ENCODE measurements at places on chromosomes 6 and 20. TPM values are rescaled to one million over a fixed set of nuclear protein-coding genes. Genes with fewer than 3 reads are reported as not detected.

- peak; percentile 84 for DNase-seq
- no peaks in the 10 kb centered on the region for H3K27me3 ChIP-seq
- peaks cover 3% of the 10 kb centered on the region for H3K36me3 ChIP-seq
- H3K4me3 ChIP-seq, result peak overlapping the region; percentile 82
- peak overlapping the region; percentile 100 for H3K27ac ChIP-seq
These were observed 778 bp upstream of the LOC128125822 start for GRCh38 chr6:63571361-63572043.

DNA sequence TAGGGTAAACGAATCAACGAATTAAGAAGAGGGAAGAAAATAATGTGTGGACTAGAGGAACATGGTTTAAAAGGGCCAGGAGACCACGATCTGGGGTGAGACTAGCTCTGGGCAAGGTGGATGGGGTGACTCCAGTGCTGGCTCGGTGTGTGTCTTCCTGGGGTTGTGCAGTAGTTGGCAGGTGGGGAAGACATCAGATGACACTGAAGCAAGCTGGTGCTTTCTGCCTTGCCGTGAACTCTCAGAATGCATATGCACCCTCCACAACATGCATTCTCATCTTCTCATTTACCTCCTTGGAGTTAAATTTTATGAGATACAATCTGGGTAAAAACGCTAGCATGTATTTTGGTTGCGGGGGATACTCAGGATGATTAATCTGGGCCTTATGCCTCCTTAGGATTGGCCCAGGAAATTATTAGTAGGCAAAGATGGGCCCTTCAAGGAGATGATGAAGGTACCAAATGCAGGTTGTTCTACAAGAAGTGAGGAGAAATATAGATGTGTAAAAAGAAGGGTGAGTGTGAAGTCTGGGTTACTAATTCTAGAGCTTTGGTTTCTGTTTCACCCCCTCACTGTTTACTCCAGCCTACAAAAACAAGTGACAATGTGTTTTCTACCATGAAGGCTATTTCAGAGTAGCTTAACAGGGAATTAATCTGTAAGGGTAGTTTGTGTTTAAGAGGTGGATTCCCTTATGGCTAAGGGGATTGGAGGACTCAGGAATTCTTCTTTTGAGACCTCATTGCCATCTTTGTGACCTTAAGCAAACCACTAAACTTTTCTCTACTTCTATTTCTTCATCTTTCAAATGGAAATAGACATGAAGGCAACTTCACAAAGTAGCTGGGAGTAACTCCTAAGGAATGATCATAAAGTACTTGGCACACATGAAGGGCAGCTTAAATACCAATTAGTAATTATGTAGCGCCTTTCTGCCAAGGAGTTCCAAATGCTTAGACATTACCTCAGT lies 71.0 kb upstream of the SUPT3H start:
- H3K36me3 ChIP-seq, result no peaks in the 10 kb centered on the region
- H3K27ac ChIP-seq, result peak overlapping the region; percentile 16
- H3K27me3 ChIP-seq, result no peaks in the 10 kb centered on the region
- no peak overlapping the region for H3K4me3 ChIP-seq
- no peak for DNase-seq

DNA sequence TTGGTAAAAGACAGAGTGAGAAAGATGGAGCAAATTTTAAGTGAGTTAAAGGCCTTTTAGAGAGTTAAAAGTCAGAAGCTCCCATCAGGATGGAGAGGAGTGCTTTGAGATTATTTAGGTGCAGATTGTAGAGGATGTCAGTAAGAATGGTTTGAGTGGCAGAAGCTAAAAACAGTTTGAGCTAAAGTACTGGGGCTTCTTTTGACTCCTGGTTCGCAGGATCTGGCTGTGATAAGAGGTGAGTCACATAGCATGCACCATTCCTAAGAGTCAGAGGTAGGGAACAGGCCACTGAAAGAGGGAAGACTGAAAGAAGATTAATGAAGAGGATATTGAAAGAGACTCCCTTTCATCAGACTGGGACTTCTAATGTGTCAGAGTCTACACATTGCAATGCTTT lies 1047.9 kb upstream of the MAP3K7 start:
- H3K27ac ChIP-seq, result no peak overlapping the region
- no peaks in the 10 kb centered on the region for H3K4me1 ChIP-seq
- H3K36me3 ChIP-seq, result no peaks in the 10 kb centered on the region
- H3K27me3 ChIP-seq, result no peaks in the 10 kb centered on the region

GRCh38 chr6:85372188-85372914 lies 77.5 kb upstream of the NT5E start:
- no peak for DNase-seq
- no peaks in the 10 kb centered on the region for H3K4me1 ChIP-seq
- H3K36me3 ChIP-seq, result no peaks in the 10 kb centered on the region

GRCh38 chr6:162621246-162621645 lies 106.3 kb downstream of the PRKN start:
- no peak overlapping the region for H3K4me3 ChIP-seq
- H3K4me1 ChIP-seq, result no peaks in the 10 kb centered on the region
- no peak overlapping the region for H3K27ac ChIP-seq
- no peaks in the 10 kb centered on the region for H3K27me3 ChIP-seq

DNA sequence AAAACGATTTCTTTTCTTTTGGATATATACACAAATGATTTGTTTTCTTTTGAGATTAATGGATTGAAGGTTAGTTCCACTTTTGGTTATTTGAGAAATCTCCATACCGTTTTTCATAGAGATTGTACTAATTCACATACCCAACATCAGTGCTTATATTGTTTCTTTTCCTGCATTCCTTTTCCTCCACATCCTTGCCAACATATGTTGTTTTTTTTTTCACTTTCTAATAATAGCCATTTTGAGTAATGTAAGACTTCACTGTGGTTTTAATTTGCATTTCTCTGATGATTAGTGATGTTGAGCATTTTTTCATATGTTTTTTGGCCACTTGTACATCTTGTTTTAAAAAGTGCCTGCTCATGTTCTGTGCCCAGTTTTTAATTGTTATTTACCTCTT lies 846.4 kb upstream of the EYS start:
- H3K4me3 ChIP-seq, result no peak overlapping the region
- H3K27ac ChIP-seq, result no peak overlapping the region
- no peaks in the 10 kb centered on the region for H3K27me3 ChIP-seq
- DNase-seq, result no peak
- H3K36me3 ChIP-seq, result no peaks in the 10 kb centered on the region

GRCh38 chr20:52279706-52280105 lies 88.1 kb upstream of the ZFP64 start:
- no peaks in the 10 kb centered on the region for H3K4me1 ChIP-seq
- peaks cover 19% of the 10 kb centered on the region for H3K27me3 ChIP-seq
- no peak for DNase-seq
- H3K36me3 ChIP-seq, result no peaks in the 10 kb centered on the region
- no peak overlapping the region for H3K4me3 ChIP-seq

DNA sequence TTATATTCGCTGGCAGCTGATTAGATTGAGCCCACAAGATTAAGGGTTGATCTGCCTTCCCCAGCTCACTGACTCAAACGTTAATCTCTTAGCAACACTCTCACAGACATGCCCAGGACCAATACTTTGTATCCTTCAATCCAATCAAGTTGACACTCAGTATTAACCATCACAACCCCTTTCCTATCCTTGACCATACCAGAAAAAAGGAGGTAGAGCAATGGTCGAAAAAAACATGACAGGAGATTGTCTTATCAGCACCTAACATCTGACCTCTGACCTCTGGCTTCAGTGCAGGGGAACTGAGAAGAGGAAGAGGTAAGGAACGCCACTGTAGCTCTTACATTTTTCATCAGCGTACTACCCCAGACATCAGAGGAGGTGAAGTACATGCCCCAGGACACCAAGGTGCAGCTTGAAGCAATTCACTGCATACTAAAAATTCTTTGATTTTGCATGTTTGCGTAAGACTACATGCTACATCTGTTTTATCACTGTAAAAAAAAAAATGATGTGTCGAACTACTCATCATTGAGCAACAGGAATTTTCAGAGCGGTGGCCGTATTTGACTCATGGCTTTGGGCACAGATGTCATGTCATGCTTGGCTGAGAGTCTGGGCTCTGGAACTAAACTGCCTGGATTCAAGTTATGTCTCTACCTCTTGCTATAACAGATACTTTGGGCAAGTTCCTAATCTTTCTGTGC lies 188.0 kb upstream of the TAB2 start:
- peaks cover 25% of the 10 kb centered on the region for H3K4me1 ChIP-seq
- no peaks in the 10 kb centered on the region for H3K36me3 ChIP-seq
- H3K4me3 ChIP-seq, result no peak overlapping the region

DNA sequence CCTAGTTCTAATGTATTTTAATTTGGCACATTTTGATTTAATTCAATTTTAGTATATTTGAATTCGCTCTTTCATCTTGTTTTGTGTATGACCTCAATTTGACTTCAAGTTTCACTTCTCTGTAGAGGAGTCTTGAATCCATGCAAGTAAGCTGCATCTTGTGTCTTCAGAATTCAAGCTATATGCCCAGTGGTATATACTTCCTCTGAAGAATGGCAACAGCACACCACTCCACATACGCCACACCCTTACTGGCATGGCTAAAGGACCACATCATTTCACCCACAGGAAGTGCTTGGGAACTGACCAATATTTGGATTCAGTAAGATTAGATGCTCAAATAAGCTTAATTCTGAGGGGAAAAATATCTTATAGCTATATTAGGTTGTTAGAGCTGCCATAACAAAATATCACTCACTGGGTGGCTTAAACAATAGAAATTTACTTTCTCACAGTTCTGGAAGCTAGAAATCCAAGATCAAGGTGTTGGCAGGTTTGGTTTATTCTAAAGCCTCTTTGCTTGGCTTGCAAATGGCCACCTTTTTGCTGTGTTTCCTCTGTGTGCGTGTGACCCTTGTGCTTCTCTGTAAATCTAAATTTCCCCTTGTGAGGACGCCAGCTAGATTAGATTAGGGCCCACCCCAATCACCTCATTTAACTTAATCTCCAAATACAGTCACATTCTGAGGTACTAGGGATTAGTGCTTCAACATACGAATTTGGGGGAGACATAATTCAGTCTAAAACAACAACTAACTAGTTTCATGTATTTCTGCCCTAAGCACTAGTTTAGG lies 2.8 kb upstream of the ASF1A start:
- no peak for DNase-seq
- H3K36me3 ChIP-seq, result no peaks in the 10 kb centered on the region
- no peaks in the 10 kb centered on the region for H3K27me3 ChIP-seq
- H3K27ac ChIP-seq, result peak overlapping the region; percentile 98
- peaks cover 33% of the 10 kb centered on the region for H3K4me1 ChIP-seq

DNA sequence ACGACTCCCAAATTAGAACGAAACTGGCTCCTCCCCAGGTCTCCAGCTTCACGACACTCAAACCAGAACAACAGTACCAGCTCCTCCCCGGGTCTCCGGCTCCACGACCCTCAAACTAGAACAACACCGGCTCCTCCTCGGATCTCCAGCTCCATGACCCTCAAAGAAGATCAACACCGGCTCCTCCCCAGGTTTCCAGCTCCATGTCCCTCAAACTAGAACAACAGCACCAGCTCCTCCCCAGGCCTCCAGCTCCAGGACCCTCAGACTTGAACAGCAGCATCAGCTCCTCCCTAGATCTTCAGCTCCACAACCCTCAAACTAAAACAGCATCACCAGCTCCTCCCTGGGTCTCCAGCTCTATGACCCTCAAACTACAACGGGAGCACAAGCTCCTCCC lies 13.8 kb downstream of the ULBP3 start:
- no peaks in the 10 kb centered on the region for H3K36me3 ChIP-seq
- H3K4me3 ChIP-seq, result no peak overlapping the region
- no peak for DNase-seq
- peaks cover 9% of the 10 kb centered on the region for H3K27me3 ChIP-seq
- no peaks in the 10 kb centered on the region for H3K4me1 ChIP-seq

- no peak overlapping the region for H3K4me3 ChIP-seq
- H3K27ac ChIP-seq, result no peak overlapping the region
- no peak for DNase-seq
- no peaks in the 10 kb centered on the region for H3K4me1 ChIP-seq
- no peaks in the 10 kb centered on the region for H3K36me3 ChIP-seq
These were observed 22.3 kb downstream of the HLA-DOB start for GRCh38 chr6:32794510-32794909.

DNA sequence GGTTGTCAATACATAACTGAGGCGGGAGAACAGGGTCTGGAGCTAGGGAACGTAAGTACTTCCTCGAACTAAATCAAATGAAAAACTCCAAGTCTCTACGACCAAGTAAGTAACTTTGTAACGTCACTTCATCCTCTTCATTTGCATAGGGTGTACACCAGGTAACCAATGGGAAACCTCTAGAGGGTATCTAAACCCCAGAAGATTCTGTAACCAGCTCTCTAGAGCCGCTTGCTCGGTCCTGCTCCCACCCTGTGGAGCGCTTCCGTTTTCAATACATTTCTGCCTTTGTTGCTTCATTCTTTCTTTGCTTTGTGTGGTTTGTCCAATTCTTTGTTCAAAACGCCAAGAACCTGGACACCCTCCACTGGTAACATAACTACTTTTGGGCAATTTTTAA lies 133.5 kb upstream of the TMEM170B start:
- DNase-seq, result no peak
- no peaks in the 10 kb centered on the region for H3K4me1 ChIP-seq
- H3K27ac ChIP-seq, result no peak overlapping the region
- no peaks in the 10 kb centered on the region for H3K36me3 ChIP-seq

DNA sequence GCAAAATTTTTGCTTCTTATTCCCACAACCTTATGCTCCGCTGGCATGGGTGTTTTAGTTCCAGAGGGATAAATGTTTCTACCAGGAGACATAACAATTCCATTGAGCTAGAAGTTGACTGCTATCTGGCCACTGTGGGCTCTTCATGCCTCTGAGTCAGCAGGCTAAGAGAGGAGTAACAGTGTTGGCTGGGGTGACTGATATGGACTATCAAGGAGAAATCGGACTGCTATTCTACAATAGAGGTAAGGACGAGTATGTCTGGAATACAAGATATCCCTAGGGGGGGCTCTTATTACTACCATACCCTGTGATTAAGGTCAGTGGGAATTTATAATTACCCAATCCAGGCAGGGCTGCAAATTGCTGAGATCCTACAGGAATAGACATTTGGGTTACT lies 26.9 kb downstream of the FBXO30 start:
- H3K27me3 ChIP-seq, result no peaks in the 10 kb centered on the region
- H3K4me1 ChIP-seq, result no peaks in the 10 kb centered on the region
- no peak overlapping the region for H3K4me3 ChIP-seq
- DNase-seq, result no peak
- no peak overlapping the region for H3K27ac ChIP-seq

The WFDC10B gene
- total RNA-seq, result not detected

The MUC21 gene
- not detected for total RNA-seq

The ZC2HC1B gene
- total RNA-seq, result 0.92 TPM

The PPP1R16B gene
- 11.0 TPM for total RNA-seq

The LHFPL5 gene
- total RNA-seq, result not detected

The GMPR gene
- total RNA-seq, result 32.7 TPM

The SIRPG gene
- total RNA-seq, result not detected

The LCA5 gene
- total RNA-seq, result 9.5 TPM

All from stomach (tissue), 19 donors.